ENCODE measurements at places on chromosomes 5 and 9. TPM values are rescaled to one million over a fixed set of nuclear protein-coding genes. Genes with fewer than 3 reads are reported as not detected.

The GABRA1 gene
- not detected for total RNA-seq

- no peak for ATAC-seq
Observed at GRCh38 chr9:135384226-135384625, 95.4 kb upstream of the PPP1R26 start.

GRCh38 chr5:120749737-120750136, 285.6 kb downstream of the PRR16 start:
- no peak for ATAC-seq

DNA sequence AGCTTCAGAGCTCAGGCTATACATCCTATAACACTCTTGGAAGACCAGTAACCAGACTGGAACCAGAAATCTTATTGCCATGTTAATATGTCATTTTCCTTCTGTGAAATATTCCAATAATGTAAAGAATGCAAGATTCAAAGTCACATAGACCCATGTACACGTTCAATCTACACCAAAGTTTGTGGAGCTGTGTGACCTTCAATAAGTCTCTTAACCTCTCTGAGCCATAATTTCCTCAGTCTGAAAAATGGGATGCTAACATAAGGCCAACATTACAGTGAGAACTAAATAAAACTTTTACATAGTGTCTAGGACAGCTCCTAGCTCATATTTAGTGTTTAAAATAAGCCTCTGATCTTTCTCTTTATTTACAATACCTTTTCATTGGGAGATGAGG, 70.4 kb downstream of the ARRDC3 start:
- no peak for ATAC-seq

- peak; percentile 39 for ATAC-seq
Observed at GRCh38 chr9:108956631-108957026, 22.4 kb downstream of the ABITRAM start.

All from activated T-helper 17 cell treated with anti-CD3 and anti-CD28 coated beads, Interleukin-2, amount 50 U/mL, for 72 hours (primary cell).